ENCODE measurements at places on chromosomes 4 and X. TPM values are rescaled to one million over a fixed set of nuclear protein-coding genes. Genes with fewer than 3 reads are reported as not detected.

Gene MAGEA4
- total RNA-seq, result 0.68 TPM

Gene CCSER1
- total RNA-seq, result 0.57 TPM

Gene FAM9C
- 0.09 TPM for total RNA-seq

Gene GPC4
- total RNA-seq, result 416 TPM

DNA sequence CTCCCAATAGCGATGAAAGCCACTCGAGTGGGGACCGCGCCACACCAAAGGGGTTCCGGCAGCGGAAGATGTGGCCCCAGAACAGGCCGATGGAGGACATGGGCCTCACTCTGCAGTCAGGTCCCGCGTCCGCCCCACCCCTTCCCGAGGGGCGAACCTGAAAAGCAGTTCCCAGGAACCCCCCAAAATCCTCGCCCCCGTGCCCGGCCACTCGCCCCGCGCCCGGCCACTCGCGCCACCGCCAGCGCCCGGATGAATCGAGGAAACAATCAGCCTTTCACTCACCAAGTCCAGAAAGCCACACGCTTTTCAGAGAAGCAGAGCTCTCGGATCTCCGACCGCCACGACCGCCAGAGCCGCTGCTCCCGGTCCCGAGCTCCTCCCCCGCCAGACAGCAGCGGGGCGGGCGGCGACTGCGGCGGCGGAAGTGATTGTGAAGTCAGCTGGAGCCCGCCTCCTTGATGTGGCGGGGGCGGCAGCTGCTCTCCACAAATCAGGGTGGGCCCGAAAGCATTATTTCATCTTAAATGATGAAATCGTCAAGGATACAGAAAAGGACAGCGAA, at the start of gene PJA1:
Gene PJA1, minus strand, starts transcription at position 367 of the 565 bp plus-strand sequence. CDS start 2,380 bp downstream, outside the sequence.
- H3K27ac ChIP-seq, result no peak within 1 kb of the TSS
- peak within 1 kb of the TSS; percentile 86 for H3K4me3 ChIP-seq
- no peaks in the 10 kb centered on the region for H3K4me1 ChIP-seq

GRCh38 chrX:23524467-23524866, 142.8 kb upstream of the PRDX4 start:
- DNase-seq, result no peak
- H3K4me1 ChIP-seq, result no peaks in the 10 kb centered on the region
- no peak overlapping the region for H3K4me3 ChIP-seq
- no peaks in the 10 kb centered on the region for H3K27me3 ChIP-seq
- H3K36me3 ChIP-seq, result peaks cover 26% of the 10 kb centered on the region

DNA sequence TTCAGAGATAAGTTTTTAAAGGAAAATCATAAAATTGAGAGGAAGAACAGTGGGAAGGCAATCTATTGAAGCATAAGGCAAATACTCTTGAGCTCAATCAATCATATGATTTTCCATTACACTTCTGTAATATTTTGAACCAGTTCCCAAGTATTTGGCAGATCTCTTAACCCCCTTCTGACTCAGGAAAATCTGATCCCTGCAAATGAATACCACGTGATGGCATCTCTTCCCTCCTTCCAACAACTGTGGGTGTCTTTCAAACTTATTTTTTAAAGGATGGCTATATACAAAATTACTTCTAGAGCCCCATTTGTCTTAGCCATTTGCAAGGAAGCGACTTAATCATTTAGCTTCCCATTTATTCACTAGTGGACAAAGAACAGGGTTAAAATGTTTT, 41.9 kb downstream of the AMOT start:
- DNase-seq, result no peak
- no peak overlapping the region for H3K27ac ChIP-seq
- no peaks in the 10 kb centered on the region for H3K27me3 ChIP-seq
- H3K4me3 ChIP-seq, result no peak overlapping the region
- no peaks in the 10 kb centered on the region for H3K4me1 ChIP-seq

- DNase-seq, result peak; percentile 53
- H3K27me3 ChIP-seq, result peaks cover 7% of the 10 kb centered on the region
- H3K4me1 ChIP-seq, result no peaks in the 10 kb centered on the region
- no peaks in the 10 kb centered on the region for H3K36me3 ChIP-seq
- no peak overlapping the region for H3K27ac ChIP-seq
- H3K4me3 ChIP-seq, result peak overlapping the region; percentile 45
Measured at GRCh38 chr4:41613386-41613785, 75.4 kb downstream of the LIMCH1 start.

DNA sequence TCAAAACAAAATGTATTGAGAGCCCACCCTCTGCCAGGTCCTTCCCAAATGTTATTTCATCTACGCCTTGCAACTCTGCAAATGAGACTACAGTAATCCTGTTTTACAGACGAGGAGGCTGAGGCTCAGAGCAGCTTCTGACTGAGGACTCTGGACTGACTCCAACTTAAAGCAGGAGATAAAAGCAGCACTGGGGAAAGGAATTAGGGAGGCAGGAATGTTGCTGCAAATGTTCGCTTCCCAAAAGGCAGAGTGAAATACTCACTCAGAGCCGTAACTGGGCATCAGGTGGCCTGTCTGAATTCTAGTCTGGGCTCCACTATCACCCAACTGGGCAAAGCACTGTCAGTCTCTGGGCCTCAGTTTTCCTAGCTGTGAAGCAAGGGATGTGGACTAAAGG, 94.7 kb upstream of the SRD5A3 start:
- peaks cover 12% of the 10 kb centered on the region for H3K4me1 ChIP-seq
- DNase-seq, result no peak
- H3K27me3 ChIP-seq, result no peaks in the 10 kb centered on the region
- H3K27ac ChIP-seq, result no peak overlapping the region

DNA sequence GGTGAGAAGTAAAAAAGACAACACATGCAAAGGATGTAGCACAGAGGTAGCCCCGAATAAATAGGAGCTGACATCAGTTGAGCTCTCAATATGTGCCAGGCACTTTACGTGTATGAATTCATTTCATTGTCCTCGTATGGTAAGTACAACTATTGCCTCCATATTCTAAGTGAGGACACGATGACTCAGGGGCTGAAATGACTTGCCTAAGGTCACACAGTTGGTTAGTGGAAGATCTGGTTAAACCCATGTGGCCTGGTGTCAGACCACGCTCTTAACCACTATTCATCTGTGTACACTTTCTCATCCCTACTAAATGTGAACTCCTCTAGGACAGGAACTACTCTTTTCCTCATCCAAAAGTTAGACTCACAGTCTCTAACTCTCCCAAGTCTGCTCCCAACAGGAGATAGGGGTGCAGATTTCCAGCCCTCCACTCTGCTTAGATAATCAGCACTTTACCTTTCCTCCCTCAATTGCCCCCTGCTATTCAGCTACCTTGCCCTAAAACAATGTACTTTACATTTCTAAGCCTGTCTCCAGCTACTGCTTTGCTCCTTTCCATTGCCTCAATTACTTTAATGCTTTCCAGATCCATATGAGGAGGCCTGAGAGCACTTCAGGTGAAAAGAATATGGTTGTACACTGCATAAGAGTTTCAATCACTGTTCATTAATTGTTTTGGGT, 58.8 kb upstream of the LHFPL1 start:
- DNase-seq, result no peak
- no peak overlapping the region for H3K27ac ChIP-seq
- H3K4me3 ChIP-seq, result no peak overlapping the region
- H3K27me3 ChIP-seq, result no peaks in the 10 kb centered on the region

DNA sequence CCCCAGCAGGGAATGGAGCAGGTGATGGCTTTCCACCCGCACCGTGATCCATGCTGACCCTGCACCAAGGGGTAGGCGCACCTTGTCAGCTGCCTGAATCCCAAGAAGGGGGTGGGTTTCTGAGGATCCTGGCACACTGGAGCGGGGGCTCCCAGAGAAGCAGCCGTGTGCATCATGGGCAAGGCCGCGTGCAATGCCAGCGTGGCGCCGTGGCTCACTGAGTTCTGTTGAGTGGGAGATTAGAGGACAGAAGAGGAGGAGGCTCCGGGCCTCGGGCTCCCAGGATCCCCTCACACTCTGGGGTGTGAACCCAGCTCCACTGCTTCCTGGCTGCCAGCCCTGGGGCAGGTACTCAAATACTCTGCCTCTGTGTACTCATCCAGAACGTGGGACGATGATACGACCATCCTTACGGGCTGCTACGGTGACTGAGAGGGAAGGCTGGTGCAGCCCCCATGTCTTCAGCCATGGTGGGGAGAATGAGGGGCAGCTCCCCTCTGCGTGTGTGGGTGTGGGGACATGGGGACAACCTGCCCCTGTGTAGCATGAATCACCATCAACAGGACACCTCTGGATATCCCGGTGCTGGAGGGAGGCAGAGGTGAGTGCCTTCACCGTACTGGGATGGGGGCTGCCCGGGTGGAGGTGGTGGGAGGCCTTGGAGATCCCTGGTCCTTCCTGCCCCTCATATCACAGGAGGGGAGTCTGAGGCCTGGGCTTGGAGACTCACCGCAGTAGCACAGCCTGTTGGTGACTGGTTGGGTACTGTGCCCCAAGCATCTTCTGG, 52.6 kb downstream of the CPZ start:
- H3K36me3 ChIP-seq, result no peaks in the 10 kb centered on the region
- H3K27ac ChIP-seq, result no peak overlapping the region
- H3K4me1 ChIP-seq, result no peaks in the 10 kb centered on the region
- H3K4me3 ChIP-seq, result no peak overlapping the region
